ENCODE measurements at places on chromosomes 7 and 10.

- DNase-seq, result no peak
Observed at GRCh38 chr7:45239486-45239885, 81.9 kb downstream of the RAMP3 start.

- DNase-seq, result no peak
Observed at GRCh38 chr7:158966780-158967390, 110.5 kb downstream of the DYNC2I1 start.

DNA sequence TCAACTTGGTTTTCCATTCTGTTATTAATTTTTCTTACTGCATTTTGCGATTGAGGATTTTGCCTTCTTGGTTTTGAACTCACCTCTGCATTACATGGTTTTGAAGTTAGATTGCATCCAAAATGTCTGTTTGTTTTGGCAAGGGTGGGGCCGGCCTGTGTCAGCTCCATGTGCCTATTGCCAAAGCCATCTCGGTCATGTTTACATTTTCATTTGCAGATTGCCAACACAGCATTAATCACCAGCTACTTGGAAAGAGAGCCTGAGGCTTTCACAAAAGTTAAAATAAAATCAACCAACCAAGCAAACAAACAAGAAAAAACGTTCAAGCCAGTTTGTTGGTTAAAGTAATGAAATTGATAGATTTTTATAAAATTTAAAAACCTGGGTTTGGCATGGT, 695.8 kb downstream of the TYW1 start:
- DNase-seq, result no peak

DNA sequence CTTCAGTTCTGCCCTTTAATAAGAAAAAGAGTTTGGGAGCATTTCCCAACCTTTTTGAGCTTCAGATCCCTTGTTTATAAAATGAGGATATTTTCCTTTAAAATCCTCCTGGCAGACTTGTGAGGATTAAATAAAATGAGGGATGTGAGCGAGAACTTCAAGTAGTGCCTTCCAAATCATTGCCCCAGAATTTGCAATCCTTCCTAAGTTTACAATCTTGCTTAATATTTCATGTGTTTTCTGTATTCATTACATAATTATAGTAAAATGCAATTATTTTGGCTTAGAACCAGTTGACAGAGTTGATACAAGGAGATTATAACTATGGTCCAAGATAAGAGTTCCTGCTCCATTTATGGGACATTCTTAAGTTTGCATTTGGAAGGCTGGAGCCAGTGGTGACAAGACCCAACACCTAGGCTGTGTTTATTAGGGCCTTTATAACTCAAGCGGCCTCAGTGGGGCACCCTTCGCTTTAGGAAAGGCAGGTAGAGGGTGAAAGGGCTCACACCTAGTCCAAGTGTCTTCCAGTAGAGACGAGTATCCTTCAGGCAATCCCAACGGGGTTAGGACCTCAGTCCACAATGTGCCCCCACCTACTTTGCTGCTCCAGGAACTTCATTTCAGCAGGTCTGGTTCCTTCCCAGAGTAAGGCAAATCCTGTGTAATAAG, 317.5 kb downstream of the WDR11 start:
- DNase-seq, result no peak

DNA sequence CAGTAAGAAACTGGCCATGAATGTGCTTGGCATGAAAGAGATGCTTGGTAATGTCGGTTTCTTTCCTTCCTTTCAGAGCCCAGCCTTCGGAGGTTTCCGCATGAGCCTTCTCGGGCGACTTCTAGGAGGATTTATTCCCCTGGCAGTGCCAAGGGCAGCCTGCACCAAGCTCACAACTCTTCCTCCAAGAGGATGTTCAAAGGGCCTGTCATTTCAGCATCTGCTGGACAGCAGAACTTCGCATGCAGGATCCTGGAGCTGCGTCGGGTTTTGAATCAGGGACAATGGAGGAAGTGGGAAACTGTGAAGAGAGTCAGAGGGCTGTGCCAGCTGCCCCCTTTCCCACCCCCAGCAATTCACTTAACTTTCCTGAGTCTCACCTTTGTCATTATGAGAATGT, 21.3 kb downstream of the GOLGA7B start:
- no peak for DNase-seq

DNA sequence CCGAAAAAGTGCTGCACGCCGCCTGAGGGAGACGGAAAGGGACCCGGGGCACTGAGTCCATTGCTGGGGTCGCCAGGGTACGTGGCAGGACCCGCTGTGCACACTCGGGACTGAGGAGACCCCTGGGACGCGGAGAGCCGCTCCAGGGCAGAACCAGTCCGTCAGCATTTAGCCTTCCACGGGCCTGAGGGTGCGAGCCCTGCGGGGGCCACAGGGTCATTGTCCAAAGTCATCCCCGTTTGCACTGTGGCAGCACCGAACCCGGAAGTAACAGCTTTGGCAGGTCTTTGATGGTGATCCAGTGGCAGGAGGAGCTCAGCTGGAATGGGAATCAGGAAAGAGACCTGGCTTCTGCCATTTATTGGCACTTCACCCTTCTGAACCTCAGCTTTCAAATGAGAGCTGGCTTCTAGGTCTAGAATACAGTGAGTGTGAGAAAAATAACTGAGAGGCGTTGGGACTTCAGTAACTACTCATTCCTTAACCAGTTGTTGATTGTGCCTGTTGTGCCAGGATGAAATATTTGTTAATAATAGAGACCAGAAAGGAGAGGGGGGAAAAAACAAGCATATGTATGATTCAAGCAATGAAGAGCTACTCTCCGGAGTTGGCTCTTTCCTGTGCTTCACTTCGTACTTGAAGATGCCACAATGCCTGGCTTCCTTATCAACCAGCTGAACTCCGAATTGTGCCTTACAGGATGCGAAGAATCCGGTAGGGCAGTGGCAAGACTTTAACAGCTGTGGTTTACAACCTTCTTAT, 811 bp upstream of the ARHGAP12 start:
- DNase-seq, result no peak

GRCh38 chr10:100114460-100114859, 32.8 kb upstream of the CPN1 start:
- no peak for DNase-seq

- no peak for DNase-seq
Observed at GRCh38 chr7:38637957-38638356, 6.8 kb upstream of the AMPH start.

- no peak for DNase-seq
Observed at GRCh38 chr10:21196822-21197395, 299.8 kb upstream of the NEBL start.

DNA sequence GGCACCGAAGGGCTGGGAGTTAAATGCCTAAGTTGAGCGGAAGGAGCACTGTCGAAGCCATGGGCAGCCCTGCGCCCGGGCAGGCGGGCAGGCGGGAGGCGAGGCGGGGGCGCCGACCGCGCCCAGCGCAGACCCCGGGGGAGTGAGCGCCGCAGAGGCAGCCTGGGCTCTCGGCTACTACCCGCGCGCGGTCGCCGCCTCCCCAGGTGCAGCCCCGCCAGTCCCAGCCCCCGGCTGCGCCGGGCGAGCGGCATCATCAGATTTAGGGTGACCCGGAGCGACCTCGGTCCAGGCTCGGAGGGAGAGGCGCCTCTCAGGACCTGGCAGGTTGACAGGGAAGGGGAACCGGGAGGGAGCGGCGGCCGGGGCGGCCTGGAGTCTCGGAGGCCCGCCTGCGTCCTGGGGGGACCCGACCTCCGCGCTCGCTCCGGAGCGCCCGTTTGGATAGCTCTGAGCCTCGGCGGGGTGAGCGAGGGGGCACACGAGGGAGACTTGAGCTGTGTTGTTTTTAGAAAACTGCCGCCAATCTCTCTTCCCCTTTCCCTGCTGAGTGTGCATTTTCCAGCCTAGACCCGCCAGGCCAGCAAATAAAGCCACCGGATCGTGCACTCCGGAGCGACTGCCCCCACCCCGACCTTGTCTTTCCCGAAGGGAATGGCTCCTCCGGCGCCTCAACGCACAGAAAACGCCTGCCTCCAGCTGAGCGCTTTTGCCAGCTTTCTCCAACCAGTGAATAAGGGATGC, 2.3 kb upstream of the NRP1 start:
- no peak for DNase-seq

DNA sequence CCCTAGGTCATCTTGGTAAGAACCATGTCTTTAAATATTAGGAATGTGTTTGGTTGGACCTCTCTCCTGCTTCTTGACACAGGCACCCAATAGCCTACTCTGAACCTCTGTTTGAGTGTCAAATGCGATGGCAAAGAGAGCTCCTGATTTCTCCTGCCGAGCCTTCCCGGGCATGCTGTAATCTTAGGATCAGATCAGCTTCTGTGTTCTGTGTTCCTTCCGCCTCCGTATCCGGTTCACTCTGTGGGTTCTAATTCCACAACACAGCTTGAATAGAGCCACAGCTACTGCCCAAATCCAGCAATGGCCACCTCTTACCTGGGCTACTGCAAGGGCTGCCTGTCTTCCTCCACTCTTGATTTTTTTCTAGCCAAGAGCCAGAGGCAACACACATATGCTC, 165.2 kb upstream of the TNS3 start:
- no peak for DNase-seq

DNA sequence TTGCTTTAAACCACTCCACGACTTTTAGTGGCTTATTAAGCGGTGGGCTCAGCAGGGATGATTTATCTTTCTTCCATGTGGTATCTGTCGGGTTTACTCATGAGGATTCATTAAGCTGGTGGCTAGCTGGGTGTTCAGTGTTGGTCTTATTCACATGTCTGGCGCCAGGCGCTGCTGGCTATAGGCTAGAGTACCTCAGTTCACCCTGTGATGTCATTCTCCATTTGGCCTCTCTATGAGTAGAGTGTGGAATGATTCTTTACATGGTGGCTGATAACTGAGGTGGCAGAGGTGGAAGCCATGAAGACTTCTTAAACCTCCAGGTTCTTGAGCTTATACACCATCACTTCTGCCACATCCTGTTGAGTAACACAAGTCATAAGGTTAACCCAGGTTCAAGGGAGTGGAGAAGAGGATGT, 115.4 kb downstream of the MLLT10 start:
- no peak for DNase-seq

DNA sequence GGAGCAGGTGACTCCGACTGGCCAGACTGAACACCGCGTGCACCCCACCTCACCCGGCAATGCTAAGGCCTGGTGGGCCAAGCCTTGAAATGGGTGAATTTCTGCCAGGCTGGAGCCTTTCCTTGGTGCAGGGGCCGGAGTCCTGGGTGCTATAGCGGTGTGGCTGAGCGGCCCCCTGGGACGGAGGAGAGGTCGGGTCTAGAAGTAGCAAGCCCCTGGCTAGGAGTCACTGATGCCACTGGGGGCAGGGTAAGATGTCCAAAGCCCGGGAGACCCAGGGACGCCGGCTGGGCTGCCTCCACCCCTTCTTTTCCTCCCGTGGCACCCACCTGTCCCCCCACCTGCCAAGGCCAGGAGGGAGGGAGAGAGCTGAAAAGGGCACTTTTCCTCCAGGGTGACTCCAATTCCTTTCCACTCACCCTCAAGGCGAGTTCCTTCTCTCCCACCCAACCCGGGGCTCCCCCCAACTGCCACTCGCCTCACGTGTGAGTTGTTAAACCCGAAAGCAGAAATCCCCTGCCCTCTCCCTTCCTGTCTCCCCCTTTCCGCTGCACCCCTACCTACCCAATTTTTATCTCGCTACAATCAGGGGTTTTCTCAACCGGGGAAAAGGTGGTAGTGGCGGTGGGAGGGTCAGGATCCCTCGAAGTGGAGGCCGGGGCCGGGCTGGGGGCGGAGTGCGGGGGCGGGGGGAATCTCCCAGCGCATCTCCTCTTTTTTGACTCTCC, 6.0 kb upstream of the GATA3 start:
- no peak for DNase-seq

DNA sequence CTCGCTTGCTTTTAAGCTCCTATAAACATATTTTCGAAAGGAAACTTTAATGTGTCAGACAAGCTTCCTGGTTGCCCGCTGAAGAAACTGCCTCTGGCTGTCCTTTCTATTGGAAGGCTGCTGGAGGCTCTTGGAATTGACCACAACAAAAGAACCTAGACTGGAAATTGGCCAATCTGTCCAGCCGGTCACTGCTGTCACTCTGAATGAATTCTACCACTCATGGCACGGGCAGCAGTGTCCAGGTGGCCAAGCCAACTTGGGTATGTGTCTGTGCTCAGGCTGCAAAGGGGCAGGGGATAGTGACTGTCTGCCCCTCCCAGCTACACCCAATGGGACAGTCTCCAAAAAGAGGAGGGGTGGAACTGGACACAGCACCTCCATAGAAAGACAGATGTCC, 57.6 kb downstream of the CDH23 start:
- DNase-seq, result no peak

DNA sequence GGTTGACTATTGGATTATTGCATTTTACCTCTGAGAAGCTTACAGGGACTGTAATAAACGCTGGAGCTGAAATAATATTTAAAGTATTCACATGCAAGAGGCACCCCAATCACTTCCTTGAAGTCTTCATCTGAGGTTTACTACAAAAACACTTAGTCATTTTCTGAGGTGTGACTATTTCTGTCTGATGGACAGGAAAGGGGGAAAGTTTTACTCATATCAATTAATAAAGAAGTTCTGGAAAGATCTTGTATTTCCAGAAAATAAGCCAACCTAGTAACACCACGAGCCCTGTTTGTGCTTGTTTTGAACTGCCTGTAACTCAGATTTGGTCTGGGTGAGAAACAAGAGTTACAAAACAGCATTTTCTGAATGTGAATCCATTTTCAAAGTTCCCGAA, 63.9 kb upstream of the PRKCQ start:
- DNase-seq, result no peak

GRCh38 chr10:49272251-49273081, 26.5 kb upstream of the C10orf71 start:
- DNase-seq, result no peak

GRCh38 chr7:42746214-42746613, 165.7 kb downstream of the C7orf25 start:
- DNase-seq, result no peak

- DNase-seq, result no peak
Observed at GRCh38 chr7:45581271-45581780, 7.2 kb downstream of the ADCY1 start.

GRCh38 chr10:10642751-10643150, 374.9 kb upstream of the CELF2 start:
- no peak for DNase-seq
